NCI-H2171 (cell line): ENCODE measurements at places on chromosomes 5 and 9.
A peak's percentile ranks its signal among the peaks of the same experiment; 100 is the strongest.

GRCh38 chr9:91949946-91950664 lies at the start of gene ROR2:
ROR2 (minus strand) TSS chr9:91950228.
- DNase-seq = peak; percentile 31

- no peak for DNase-seq
These were observed 21.0 kb upstream of the FOXE1 start for GRCh38 chr9:97831843-97832636.

DNA sequence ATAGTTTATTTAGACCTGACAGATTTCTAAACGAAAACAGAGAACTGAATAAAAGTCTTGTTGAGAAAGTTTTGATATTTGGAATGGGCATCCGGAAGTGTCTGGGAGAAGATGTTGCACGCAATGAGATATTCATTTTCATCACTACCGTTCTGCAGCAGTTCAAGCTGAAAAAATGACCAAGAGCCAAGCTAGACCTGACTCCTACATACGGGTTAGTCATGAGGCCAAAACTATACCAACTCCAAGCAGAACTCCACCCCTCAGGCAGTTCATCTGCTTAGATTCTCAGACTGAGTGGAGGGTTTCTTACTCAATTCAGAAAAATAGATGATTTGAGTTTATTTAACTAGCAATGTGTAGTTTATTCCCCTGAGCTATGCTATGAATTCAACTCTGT lies 95.4 kb upstream of the ANXA1 start:
- no peak for DNase-seq

- DNase-seq = no peak
These were observed 4.8 kb downstream of the ECSCR start for GRCh38 chr5:139457653-139458306.

GRCh38 chr5:127988146-127988760 lies 95.3 kb upstream of the SLC12A2 start:
- no peak for DNase-seq

- DNase-seq = no peak
These were observed 1.2 kb upstream of the CDC14B start for GRCh38 chr9:96620832-96621269.

GRCh38 chr9:98192503-98193335 lies at the start of gene CORO2A:
CORO2A (minus strand) TSS chr9:98192637; CDS start chr9:98157660, 34,977 bp downstream.
- peak; percentile 85 for DNase-seq

DNA sequence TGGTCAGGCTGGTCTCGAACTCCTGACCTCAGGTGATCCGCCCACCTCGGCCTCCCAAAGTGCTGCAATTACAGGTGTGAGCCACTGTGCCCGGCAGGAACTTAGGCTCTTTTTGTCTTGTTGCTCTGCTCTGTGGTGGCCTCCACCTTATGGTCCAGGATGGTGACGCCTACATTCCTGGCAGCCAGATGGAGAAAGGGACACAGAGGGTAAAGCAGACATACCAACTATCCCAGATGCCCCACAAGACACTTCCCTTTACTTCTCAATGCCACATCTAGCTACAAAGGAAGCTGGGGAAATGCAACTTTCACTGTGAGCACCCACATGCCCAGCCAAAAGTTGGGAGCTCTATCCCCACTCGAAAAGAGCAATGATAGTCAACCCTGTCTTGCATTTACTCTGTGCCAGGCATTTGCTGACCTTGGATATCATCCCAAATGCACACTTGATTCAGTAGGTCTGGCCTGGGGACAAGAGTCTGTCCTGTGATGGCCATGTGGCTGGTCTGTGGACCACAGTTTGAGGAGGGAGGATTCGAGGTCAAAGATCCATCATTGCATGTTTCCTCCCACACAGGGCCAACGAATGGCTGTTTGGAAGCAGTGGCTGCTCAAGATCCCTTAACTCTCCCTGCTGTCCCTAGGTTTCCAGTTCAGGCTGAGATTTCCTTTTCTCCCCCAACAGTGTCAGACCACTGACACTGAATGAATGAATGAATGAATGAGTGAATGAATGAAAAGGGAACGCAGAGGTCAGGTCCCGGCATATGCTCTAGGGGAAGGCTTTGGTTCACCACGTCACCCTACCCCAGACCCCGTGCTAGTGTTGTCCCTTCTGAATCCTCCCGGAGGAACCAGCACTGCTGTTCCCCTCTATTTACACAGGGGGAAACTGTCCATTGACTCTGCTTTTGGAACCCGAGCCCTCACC lies 1.4 kb upstream of the ERGIC1 start:
- no peak for DNase-seq

- no peak for DNase-seq
These were observed 3.7 kb downstream of the PHF24 start for GRCh38 chr9:34961574-34962490.

- no peak for DNase-seq
These were observed 78.8 kb upstream of the STK32A start for GRCh38 chr5:147156012-147156411.

DNA sequence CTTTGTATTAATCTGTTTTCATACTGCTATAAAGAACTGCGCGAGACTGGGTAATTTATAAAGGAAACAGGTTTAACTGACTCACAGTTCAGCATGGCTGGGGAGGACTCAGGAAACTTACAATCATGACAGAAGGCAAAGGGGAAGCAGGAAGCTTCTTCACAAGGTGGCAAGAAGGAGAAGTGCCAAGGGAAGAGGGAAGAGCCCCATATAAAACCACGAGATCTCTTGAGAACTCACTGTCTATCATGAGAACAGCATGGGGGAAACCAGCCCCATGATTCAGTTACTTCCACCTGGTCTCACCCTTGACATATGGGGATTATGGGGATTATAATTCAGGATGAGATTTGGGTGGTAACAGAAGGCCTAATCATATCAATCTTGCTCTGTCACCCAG lies 60.9 kb upstream of the CHD1 start:
- DNase-seq = no peak

DNA sequence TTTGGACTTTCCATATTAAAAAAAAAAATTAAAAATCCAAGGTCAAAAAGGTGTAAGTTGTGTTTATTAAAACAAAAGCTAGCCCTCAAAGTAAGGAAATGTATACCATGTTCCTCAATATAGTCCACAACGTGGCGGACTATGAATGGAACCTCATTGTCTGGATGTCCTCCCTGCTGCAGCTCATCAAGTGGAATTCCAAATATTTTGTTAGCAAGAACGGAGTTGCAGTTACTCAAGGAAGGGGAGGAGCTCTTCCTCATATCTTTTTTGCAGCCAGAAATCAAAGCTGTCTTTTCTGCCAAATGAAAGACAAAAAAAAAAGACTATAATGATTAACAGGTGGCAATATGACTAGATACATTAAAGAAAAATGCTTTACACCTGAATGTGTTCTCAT lies 14.0 kb downstream of the FAM13B start:
- DNase-seq = no peak

DNA sequence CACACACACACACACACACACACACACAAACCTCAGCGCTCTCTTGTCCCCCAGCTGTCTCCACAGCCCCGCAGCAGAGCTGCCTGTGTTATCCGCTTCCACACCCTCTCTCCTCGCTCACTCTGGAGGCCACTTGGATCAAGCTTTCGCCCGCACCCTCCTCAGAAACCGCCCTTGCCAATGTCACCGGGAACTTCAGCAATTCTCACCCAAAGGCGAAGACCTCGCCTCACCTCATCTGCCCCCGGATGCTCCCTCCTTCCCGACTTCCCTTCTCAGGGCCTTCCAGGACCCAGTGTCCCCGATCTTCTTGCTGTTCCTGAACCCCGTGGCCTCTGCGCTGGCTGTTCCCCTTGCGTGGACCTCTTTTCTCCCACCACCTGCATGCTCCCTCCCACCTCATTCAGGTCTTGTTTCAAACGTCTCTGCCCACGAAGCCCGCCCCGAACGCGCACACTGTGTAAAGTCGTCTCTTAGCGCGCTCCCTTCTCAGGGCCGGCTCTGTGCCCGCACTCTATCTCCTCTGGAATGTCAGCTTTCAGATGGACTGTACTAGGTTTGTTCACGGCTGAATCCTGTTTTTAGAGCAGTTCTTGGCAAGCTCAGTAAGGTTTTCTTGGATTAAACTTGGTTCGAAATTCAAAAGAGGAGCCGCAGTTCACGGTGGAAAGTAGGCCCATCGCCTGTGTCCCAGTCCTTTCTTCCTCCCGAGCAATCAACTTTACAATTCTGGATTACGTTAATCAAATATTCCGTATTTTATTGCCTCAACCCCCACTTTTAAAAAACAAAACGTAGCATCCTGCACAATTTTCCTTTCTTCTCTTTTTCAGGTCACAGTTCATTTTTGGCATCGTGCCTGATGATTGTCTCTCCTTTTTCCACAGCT lies 1.0 kb upstream of the TRIM7 start:
- DNase-seq = no peak

GRCh38 chr5:52262844-52263243 lies 524.9 kb upstream of the ITGA1 start:
- no peak for DNase-seq

GRCh38 chr9:13817754-13818278 lies 496.1 kb downstream of the NFIB start:
- DNase-seq = no peak

- DNase-seq = no peak
These were observed 148.5 kb downstream of the SGCD start for GRCh38 chr5:156475182-156476157.

- no peak for DNase-seq
These were observed 2.9 kb downstream of the DHX29 start for GRCh38 chr5:55304584-55304983.

GRCh38 chr9:112894699-112895098 lies 4.0 kb upstream of the SLC46A2 start:
- no peak for DNase-seq

GRCh38 chr9:16652582-16652981 lies 217.9 kb downstream of the BNC2 start:
- DNase-seq = no peak

GRCh38 chr5:75044406-75044805 lies 8.0 kb downstream of the GCNT4 start:
- no peak for DNase-seq

DNA sequence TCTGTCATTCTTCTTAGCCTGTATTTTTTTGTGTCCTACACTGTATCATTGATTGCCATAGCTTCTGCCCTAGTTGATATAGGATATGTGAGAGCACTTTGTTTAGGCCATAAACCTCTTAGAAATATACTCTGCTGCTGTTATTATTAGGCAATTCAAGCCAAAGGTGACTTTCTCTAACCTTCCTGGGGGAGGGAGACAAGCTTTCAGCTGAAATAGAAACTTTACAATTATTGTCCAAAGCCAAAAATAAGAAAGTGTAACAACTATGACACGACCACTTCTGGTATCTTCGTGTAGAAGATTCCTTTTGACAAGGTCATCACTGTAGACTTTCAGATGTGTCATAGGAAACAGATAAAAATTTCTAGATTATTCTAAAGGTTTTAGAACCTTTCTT lies 12.2 kb upstream of the CSNK1A1 start:
- no peak for DNase-seq

GRCh38 chr5:99694884-99695283 lies 766.1 kb upstream of the CHD1 start:
- no peak for DNase-seq

DNA sequence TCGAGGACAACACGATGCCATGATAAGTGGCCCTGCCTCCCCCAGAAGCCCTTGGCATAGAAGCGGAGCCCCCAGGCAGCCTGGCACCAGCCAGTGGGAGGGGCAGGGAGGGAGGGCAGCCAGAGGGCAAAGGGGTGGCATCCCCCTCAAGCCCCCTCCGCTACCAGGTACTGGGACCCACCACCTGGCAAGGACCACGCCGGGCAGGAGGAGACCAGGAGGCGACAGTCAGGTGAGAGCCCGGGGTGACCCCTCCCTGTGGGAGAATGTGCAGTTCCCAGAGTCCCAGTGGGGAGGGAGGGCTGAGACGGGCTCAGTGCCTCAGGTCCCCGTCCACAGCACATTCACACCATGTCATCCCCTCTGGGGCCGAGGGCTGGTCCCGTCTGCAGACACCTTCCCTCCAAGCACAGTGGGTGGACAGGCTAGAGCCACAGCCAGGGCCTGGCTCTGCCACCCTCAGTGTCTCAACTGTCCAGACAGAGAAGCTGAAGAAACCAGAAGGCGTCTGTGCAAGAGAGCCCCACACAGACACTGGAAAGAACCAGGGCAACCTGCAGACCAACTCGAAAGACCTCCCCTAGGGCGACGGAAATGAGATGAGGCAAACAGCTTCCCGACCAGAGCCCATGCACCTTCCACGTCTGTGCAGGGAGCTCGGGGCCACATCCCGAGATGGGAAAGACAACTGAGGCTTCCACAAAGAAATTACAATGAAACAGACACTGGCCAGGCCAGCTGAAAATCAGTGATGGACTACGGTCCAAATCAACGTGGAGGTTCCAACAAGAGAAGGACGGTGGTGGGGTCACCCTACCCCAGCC lies 11.1 kb downstream of the BRD3 start:
- DNase-seq = no peak

DNA sequence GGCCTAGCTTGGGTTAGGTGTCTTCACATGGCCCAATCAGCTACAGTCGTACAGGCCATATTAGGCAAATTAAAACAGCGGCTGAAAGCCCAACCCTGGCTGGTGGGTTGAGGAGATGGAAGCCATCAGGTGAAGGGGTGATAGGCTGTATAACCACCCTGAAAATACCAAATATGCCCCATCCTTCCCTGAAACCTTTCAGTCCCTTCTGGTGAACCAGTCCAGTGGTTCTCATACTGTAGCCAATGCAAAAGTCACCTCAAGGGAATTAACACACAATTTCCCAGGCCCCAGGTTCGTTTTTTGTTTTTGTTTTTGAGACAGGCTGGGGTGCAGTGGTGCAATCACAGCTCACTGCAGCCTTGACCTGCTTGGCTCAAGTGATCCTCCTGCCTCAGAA lies 19.8 kb upstream of the KCNV2 start:
- no peak for DNase-seq

DNA sequence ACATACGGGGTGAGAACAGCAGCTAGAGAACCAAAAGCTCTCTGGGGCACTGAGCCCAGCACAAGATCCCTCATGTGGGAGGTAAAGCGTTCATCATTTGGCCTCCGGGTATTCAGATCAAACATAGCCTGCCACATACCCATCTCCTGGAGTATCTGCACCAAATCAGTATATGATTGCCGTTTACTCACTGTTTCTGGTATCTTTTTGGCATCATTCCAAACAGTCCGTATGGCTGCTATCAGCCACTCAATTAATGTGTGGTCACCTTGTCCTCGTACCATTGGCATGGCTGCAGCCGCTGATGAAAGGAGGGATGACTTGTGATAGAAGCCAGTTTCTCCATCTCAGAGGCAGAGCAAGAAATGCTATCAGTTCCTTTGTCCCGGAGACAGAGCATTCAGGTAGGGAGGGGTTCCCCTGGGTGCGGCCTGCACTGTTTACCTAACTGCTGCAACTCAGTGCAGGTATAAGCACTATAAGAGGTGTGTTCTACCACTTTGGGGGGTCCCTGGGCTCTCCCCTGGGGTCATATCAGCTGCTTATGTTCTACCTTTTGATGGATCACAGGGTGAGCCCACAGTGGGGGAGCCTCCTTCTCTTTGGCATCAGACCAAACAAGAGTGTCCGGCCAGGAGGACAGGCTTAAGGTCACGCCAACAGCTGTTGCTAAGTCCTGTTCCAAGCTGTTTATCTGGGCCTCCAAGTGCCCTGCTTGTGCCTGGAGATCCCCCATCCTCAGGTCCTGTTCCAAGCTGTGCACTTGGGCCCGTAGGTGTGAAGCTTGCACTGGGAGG lies 9.4 kb downstream of the DMAC1 start:
- no peak for DNase-seq

- DNase-seq = no peak
These were observed 87.3 kb upstream of the CCNG1 start for GRCh38 chr5:163350083-163350482.
